OCI-LY7 (cell line): ENCODE measurements at places on chromosomes 16 and 17. TPM values are rescaled to one million over a fixed set of nuclear protein-coding genes. Genes with fewer than 3 reads are reported as not detected.

DNA sequence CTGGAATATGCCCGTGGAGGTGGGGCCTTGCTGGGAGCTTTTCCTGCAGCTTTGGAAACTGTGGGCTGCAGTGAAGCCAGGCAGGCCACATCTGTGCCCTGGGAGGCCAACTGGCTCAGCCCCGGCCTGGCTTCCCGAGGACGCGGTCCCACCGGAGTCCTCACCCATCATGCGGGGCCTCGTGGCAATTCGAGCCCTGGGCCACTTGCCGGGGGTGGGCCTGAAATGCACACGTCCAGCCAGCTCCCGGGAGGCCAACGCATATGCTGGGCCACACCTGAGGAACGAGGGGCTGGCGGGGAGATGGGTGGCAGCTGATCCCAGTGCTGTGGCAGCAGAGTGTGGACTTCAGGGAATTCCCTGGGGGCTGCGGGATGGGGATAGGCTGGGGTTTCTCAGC lies 172.4 kb upstream of the GSE1 start:
- DNase-seq, result no peak

GRCh38 chr16:2611499-2611862 lies 70.8 kb upstream of the KCTD5 start:
- no peak for DNase-seq

- no peak for DNase-seq
Measured at GRCh38 chr16:56985288-56985961, 3.9 kb upstream of the NLRC5 start.

DNA sequence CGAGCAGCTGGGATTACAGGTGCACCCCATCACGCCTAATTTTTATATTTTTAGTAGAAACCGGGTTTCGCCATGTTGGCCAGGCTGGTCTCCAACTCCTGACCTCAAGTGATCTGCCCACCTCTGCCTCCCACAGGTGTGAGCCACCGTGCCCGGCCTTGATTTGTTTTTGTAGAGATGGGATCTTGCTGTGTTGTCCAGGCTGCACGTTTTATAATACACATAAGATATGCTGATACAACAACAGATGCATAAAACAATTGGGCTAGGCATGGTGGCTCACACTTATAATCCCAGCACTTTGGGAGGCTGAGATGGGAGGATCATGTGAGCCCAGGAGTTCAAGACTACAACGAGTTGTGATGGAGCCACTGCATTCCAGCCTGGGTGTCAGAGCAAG lies 6.0 kb downstream of the USP36 start:
- no peak for DNase-seq

DNA sequence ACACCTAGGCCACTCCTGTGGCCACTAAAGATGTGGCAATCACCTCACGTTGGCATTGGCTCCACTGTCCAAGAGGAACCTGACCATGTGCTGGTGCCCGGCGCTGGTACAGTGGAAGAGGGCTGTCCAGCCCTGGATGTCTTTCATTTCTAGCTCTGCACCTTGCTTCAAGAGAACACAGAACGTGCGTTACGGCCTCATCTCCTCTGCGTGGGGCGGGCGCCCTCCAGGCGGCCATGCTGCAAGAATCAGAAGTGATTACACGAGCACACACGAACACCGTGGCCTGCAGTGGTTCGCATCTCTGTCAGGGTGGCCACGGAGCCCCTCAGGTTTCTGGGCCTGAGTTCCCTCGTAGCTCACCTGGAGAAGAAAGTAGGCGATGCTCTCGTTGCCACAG lies 7.5 kb downstream of the ANKS3 start:
- no peak for DNase-seq

GRCh38 chr16:64693946-64694345 lies 427.9 kb downstream of the CDH11 start:
- DNase-seq, result no peak

- no peak for DNase-seq
Measured at GRCh38 chr17:32732296-32732642, 144.7 kb downstream of the MYO1D start.

DNA sequence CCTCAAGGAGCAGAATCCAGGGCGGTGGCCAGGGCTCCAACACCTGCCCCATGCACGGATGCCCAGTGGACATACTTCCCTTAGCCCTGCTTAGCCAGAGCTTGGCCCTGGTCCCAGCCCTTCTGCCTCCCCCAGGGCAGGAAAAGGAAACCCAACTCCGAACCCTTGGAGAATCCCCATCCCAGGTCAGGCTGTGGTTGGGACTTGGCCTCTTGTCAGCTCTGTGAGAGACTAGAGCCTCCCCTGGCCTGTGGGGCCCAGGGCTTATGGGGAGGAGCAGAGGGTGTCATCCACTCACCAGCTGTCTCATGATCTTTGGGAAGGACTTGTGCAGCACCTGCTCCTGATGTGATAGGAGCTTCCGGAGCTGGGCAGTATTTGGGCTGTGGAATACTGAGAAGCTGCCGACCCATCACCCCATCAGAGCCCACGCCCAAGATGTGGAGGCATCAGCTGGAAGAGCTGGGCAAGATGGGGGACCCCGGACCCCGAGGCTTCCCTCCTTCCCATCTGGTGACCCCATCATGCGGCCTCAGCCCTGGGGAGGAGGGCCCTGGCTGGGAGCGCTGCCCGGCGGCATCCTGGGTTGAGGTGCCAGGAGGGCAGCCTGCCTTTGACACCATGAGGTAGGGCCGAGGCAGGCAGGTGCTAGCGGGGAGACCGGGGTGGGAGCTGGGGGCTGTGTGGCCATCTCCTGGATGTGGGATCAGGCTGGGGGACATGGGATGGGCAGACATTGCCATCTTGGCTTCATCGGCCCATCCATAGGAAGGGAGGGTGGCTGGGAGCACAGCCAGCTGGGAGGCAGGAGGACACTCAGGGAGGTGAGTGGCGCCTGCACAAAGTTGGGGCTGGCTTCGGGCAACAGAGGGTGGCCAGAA lies 45.1 kb downstream of the TNFRSF13B start:
- DNase-seq, result no peak

GRCh38 chr17:29295420-29295819 lies 1.5 kb upstream of the NUFIP2 start:
- DNase-seq, result no peak

DNA sequence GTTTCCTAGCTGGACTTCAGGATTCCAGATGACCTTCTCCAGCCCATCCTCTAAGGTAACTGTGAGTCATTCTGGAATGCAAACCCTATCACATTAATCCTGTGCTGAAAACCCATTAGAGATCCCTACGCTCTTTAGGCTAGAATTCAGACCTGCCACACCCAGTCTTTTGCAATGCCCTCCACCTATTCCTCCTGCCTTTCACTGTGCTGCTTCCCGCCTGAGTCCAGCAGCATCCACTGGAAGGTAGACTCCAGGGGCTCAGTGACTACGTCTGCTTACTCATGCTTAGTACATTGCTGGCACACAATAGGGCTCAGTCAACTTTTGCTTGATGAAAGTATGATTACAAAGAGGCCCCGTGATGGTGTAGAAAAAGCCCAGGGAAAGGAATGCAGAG lies 121.1 kb downstream of the SPACA3 start:
- no peak for DNase-seq

GRCh38 chr16:30060346-30060745 lies 5.2 kb upstream of the ALDOA start:
- DNase-seq, result no peak

DNA sequence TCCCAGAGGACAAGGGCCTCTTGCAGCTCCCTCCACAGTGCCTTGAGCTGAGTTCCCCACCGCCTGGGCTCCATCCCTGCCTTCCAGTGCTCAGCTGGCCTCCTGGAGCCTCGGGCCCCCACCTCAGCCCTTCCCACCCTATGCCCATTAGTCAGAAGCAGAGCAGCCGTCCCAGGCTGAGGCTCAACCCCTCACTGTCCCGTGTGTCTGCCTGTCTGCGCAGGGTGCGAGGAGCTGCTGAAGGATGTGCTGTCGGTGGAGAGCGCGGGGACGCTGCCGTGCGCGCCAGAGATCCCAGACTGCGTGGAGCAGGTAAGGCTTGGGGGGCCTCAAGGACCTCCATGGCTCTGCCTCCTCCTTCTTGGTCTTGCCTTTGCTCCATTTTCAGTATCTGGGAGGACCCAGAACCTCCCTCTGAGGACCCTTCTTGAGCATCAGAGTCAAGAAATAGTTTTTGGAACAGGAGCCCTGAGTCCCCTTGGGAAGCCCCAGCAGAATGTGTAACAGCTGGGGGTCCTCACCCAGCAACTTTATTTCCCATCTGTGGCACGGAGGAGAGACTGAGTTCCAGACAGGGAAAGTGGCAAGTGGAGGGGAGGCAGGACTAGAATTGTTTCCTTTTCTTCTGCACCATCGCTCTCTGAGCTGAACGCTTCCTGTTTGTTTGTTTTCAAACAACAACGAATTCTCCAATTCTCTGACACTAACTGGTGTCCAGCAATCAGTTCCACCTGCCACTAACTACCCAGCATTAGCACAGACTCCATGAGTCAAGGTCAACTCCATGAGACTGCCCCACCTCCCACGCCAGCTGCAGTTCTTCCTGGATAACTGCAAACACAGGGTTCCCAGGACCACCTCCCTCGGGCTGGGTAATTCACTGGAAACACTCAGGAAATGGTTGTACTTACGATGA lies 42.6 kb downstream of the RAB11FIP4 start:
- DNase-seq, result no peak

DNA sequence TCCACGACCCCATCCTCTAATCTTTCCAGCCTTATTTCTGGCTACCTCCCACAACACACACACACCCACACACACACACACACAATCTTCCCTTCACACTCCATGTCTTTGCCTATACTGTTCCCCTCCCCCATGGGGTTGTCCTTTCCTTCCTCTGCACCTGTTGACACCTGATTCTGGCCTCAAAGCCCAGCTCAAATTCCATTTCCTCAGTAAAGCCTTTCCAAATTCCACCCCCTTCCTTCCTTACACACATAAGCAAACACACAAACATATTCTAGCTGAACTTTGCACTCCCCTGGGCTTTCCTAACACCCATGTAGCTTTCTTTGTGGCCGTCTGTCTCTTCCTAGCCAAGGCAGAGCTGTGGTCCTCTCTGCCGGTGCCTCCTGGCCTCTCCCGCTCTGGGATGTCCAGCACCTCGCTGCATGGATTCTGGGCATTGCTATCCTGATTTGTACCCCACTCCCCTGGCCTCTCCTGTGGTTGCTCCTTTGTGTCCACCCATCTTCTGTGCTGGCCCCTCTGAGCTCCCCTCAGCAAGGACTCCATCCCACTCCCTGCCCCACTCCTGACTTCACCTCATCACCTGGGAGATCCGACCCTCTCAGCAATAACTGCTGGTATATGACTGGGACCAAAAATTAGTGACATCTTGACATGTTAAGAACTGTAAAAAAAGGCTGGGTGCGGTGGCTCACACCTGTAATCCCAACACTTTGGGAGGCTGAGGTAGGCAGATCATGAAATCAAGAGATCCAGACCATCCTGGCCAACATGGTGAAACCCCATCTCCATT lies 8.4 kb upstream of the SRCIN1 start:
- DNase-seq, result no peak

GRCh38 chr17:70609566-70609965 lies 440.2 kb downstream of the KCNJ2 start:
- DNase-seq, result no peak

DNA sequence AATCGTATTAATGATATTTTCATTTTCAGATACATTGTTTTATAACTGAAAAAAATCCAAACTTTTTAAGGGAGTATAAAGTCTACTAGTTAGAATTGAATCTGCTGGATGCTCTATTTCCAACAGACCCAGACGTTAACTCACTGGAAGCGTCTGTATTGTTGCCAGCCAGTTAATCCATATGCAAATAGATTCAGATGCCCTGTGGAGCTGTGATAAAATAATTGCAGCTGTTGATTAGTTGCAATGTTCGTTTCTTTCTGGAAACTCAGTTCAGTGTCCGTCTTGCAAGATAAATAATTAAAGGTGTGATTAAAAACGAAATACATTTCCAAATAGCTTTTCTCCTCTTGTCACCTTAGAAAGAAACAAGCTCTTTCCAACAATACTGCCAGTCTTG lies 5.1 kb upstream of the GNA13 start:
- DNase-seq, result no peak

DNA sequence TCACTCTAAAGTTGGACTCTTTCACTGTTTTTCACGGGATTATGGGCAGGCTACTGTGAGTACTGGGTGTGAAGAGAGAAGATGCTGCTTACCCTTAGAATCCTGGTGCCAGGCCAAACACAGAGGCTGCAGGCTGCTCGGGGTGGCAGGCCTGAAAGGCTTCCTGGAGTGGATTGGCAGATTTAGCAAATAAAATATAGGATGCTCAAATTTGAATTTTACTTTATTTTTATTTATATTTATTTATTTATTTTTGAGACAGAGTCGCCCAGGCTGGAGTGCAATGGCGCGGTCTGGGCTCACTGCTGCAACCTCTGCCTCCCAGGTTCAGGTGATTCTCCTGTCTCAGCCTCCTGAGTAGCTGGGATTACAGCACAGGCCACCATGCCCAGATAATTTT lies 14.9 kb upstream of the STAC2 start:
- no peak for DNase-seq

DNA sequence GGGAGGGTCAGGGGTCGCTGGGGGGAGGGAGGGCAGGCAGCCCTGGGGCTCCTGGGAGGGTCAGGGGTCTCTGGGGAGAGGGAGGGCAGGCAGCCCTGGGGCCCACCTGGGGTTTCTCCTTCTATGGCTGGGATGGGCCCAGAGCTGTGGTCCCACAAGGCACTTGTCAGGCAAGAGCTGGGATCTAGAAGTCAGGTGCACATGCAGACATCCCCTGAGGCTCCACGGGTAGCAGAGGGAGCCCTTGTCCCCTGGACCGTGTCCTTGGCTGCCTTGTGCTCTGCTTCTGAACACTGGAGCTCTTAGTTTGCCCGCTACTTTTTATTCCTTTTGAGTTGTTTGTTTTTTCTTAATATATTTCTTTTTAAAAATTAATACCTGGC lies 1.8 kb downstream of the TUBB3 start:
- peak; percentile 82 for DNase-seq

GRCh38 chr16:86572041-86572521 lies 5.5 kb downstream of the FOXC2 start:
- no peak for DNase-seq

The SOX8 gene
- 2.3 and 2.4 TPM in 2 replicates for total RNA-seq

The COPZ2 gene
- 1.4 and 1.7 TPM in 2 replicates for total RNA-seq

The RSPRY1 gene
- 25.2 and 29.7 TPM in 2 replicates for total RNA-seq

The MT1A gene
- not detected in 2 replicates for total RNA-seq

The KRTAP4-16 gene
- total RNA-seq, result not detected in 2 replicates

The ABCC1 gene
- total RNA-seq, result 71.8 and 72.8 TPM in 2 replicates

The GPRC5B gene
- not detected in 2 replicates for total RNA-seq

The FBXO39 gene
- not detected in 2 replicates for total RNA-seq

The SEPTIN12 gene
- total RNA-seq, result not detected in 2 replicates
